ENCODE measurements at places on chromosomes 1 and 21. TPM values are rescaled to one million over a fixed set of nuclear protein-coding genes. Genes with fewer than 3 reads are reported as not detected.

DNA sequence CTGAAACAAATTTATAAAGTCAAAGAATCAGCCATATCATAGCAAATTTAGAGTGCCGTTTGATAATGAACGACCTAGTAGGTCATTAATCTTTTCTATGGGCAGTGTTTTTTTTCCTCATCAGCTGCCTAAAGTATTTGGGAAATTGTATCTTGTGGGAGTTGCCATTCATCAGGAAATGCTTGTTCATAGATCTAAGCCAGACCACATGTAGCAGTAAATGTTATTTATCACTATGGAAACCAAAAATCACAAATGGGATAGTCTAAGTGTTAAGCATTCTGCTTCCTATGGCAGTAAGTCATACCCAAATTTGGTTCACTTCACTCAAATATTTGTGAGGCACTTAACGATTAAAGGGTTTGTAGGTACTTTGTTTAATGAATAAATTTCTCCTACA, 52.9 kb downstream of the LRRC8D start:
- DNase-seq = no peak
- no peak overlapping the region for H3K4me3 ChIP-seq
- no peak overlapping the region for H3K27ac ChIP-seq
- H3K27me3 ChIP-seq = no peaks in the 10 kb centered on the region

Gene RXRG
- 2.2 TPM for total RNA-seq

Gene GSTM5
- 5.7 TPM for total RNA-seq

- H3K27me3 ChIP-seq = no peaks in the 10 kb centered on the region
- H3K36me3 ChIP-seq = no peaks in the 10 kb centered on the region
- no peak for DNase-seq
- H3K4me1 ChIP-seq = no peaks in the 10 kb centered on the region
Observed at GRCh38 chr1:64894438-64895196, 71.7 kb downstream of the JAK1 start.

Gene WARS2
- 10.4 TPM for total RNA-seq

DNA sequence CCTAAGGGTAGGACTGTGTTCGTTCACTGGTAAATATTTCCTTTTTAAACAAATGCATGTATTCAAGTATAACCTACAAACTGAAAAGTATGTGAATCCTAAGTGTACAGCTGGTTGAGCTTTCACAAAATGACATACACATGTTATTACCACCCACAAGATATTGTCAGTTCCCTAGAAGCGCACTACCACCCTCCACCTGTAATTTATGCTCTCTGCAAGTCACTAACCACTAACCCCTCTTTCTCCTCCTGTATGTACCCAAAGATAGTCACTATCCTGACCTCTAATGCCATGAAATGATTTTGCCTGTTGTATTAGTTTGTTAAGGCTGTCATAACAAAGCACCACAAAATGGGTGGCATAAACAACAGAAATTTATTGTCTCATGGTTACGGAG, 82.8 kb upstream of the CHODL start:
- H3K36me3 ChIP-seq = no peaks in the 10 kb centered on the region
- DNase-seq = no peak
- H3K4me3 ChIP-seq = no peak overlapping the region

DNA sequence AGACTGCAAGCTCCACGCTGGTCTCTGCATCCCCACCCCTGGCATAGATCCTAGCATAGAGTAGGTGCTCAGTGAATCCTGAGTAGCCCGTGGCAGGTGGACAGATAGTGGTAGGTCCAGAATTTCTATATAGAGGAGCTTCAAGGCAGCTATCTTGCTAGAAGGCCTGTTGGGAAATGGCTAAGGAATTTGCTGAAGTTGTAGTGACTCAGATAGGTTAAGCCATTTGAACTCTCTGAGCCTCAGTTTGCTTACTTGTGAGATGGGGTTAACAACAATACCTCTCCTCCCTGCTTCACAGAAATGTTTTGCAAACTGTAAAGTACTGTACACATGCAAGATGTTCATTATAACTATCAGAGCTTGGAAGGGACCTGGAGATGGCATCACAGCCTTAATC, 23.4 kb upstream of the EPHB2 start:
- DNase-seq = no peak
- no peak overlapping the region for H3K27ac ChIP-seq
- no peaks in the 10 kb centered on the region for H3K4me1 ChIP-seq
- no peak overlapping the region for H3K4me3 ChIP-seq

DNA sequence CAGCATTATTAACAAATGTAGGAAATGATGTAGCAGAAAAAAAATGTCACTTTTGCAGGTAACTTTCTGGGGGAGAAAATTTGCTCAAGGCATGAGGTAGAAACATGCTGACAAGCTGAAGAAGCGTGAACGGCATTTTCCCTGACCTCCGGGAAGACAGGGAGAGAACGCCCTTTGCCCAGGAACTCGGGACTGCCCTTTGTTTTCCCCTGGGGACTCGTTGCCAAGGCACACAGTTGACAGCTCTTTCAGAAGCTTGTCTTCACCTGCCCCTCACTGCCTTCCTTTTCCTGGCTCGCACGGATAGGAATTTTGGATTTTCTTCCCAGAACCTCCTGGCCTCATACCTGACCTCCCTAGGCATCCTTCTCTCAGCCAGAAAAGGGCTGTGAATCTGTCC, 52.7 kb upstream of the COA6 start:
- no peak overlapping the region for H3K4me3 ChIP-seq
- no peaks in the 10 kb centered on the region for H3K36me3 ChIP-seq
- H3K27me3 ChIP-seq = no peaks in the 10 kb centered on the region
- no peak overlapping the region for H3K27ac ChIP-seq
- H3K4me1 ChIP-seq = no peaks in the 10 kb centered on the region
- no peak for DNase-seq

GRCh38 chr1:42926879-42927242, 31.8 kb downstream of the SLC2A1 start:
- no peak overlapping the region for H3K4me3 ChIP-seq
- H3K36me3 ChIP-seq = no peaks in the 10 kb centered on the region
- no peaks in the 10 kb centered on the region for H3K4me1 ChIP-seq
- H3K27me3 ChIP-seq = no peaks in the 10 kb centered on the region

DNA sequence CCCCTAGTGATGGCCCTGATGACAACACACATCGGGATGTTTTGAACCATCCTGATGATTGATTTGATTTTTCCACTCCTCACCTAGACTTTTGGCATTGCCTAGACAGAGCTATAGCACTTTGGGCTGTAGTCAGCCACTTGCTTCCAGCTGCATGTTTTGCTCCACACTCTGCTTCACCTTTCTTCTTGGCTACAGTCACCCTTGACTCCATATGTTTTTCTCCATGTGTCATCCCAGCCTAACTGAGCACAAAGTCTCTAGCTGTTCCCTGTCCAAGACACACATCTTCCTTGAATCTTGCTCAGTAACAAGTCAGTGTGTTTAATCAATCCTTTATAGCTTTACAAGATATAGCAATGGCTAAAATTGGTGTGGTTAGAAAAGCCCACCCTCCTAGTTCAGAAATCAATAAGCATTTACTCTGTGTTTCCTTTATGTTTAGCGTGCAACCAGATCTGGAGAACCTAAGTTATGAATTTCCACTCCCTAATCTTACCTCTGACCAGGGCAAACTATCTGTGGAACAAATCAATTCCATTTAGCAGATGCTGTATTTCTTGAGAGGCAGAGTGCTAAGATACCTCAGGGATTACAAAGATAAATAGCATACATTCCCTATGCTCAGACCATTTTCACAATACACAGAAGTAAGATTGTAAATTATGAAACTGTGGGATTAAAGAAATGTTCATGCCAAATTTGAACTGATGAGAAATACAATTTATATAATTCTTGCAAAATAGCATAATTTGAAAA, 98.4 kb upstream of the LYPLAL1 start:
- H3K27ac ChIP-seq = no peak overlapping the region
- H3K4me3 ChIP-seq = no peak overlapping the region
- H3K4me1 ChIP-seq = no peaks in the 10 kb centered on the region
- no peaks in the 10 kb centered on the region for H3K36me3 ChIP-seq
- DNase-seq = no peak
- H3K27me3 ChIP-seq = no peaks in the 10 kb centered on the region

Gene MAP10
- total RNA-seq = 0.81 TPM

DNA sequence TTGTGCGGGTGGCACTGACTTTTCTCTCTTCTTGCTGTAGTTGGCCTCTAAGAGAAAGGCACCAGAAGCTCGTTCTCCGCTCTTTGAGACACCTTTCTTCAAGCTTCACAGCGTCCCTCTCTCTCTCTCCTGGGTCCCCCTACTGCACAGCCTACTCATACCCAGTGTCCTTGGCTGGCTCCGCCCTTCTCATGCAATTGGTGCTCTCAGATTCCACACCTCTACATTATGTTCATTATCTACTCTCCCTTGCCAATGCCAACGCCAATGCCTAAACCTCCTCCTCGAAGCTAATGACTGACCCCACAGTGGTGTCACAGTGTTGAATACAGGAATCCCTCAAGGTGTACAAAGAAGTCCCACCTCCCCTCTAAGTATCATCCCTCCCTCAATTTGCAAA, 4.8 kb upstream of the DNAJC28 start:
- no peak overlapping the region for H3K4me3 ChIP-seq
- no peaks in the 10 kb centered on the region for H3K4me1 ChIP-seq
- H3K36me3 ChIP-seq = no peaks in the 10 kb centered on the region
- DNase-seq = no peak
- H3K27me3 ChIP-seq = no peaks in the 10 kb centered on the region

Gene FAAP20
- total RNA-seq = 49.0 TPM

DNA sequence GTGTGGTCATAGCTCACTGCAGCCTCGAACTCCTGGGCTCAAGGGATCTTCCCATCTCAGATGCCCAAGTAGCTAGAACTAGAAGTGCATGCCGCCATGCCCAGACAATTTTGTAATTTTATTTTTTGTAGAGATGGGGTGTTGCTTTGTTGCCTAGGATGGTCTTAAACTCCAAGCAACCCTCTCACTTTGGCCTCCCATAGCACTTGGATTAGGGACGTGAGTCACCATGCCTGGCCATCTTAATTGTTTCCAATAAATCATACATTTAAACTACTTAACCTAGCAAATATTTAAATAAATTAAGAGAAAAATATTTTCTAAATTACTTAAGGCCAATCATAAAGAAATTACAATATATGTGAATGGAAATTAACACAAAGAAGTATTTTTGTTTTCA, 35.1 kb upstream of the ADGRL4 start:
- DNase-seq = no peak
- H3K27me3 ChIP-seq = no peaks in the 10 kb centered on the region
- H3K4me1 ChIP-seq = no peaks in the 10 kb centered on the region
- no peak overlapping the region for H3K4me3 ChIP-seq

- H3K4me1 ChIP-seq = no peaks in the 10 kb centered on the region
- H3K27ac ChIP-seq = no peak overlapping the region
- H3K36me3 ChIP-seq = no peaks in the 10 kb centered on the region
- H3K27me3 ChIP-seq = no peaks in the 10 kb centered on the region
Observed at GRCh38 chr1:89532866-89533265, 8.2 kb downstream of the LRRC8B start.

Gene PTPRU
- total RNA-seq = 35.3 TPM

GRCh38 chr1:192986110-192986747, 72.9 kb downstream of the UCHL5 start:
- no peaks in the 10 kb centered on the region for H3K27me3 ChIP-seq
- H3K36me3 ChIP-seq = no peaks in the 10 kb centered on the region
- DNase-seq = no peak
- no peak overlapping the region for H3K27ac ChIP-seq

GRCh38 chr1:202165267-202165941, 5.0 kb upstream of the PTPN7 start:
- no peak overlapping the region for H3K27ac ChIP-seq
- H3K4me1 ChIP-seq = no peaks in the 10 kb centered on the region
- H3K4me3 ChIP-seq = no peak overlapping the region
- no peak for DNase-seq
